Kidney (tissue), 22 donors: ENCODE measurements at places on chromosomes 4 and X. TPM values are rescaled to one million over a fixed set of nuclear protein-coding genes. Genes with fewer than 3 reads are reported as not detected.

- no peaks in the 10 kb centered on the region for H3K27me3 ChIP-seq
- no peaks in the 10 kb centered on the region for H3K4me1 ChIP-seq
- DNase-seq: no peak
- no peak overlapping the region for H3K27ac ChIP-seq
Observed at GRCh38 chr4:180949424-180950213, 1293.6 kb upstream of the TENM3 start.

Gene RIPPLY1
- total RNA-seq: 0.50 TPM

Gene KLB
- not detected for total RNA-seq

DNA sequence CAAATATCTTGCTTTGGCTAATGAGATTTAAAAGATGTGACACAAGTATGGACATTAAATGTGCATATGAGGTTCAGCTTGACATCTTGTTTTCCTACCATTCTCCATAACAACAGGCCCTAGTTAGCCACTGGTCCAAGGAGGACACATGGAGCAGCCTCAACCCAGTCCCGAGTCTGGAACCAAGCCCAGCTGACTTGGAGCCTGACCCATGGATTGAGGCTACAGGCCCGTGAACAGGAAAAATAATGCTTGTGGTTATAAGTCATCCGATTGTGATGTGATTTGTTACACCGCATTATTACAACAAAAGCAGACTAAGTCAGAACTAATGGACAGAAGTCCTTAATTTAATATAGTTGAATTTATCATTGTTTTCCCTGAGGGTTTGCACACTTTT, 123.2 kb upstream of the BANK1 start:
- H3K4me3 ChIP-seq: no peak overlapping the region
- peak; percentile 11 for DNase-seq
- H3K27ac ChIP-seq: no peak overlapping the region

GRCh38 chr4:16231570-16232245, 5.4 kb upstream of the TAPT1 start:
- peak overlapping the region; percentile 49 for H3K27ac ChIP-seq
- no peak for DNase-seq
- no peaks in the 10 kb centered on the region for H3K36me3 ChIP-seq
- H3K27me3 ChIP-seq: no peaks in the 10 kb centered on the region
- H3K4me3 ChIP-seq: peak overlapping the region; percentile 11
- peaks cover 3% of the 10 kb centered on the region for H3K4me1 ChIP-seq

GRCh38 chr4:10611673-10612072, 72.9 kb downstream of the CLNK start:
- no peak overlapping the region for H3K4me3 ChIP-seq
- H3K27me3 ChIP-seq: no peaks in the 10 kb centered on the region
- DNase-seq: no peak
- no peaks in the 10 kb centered on the region for H3K4me1 ChIP-seq

- H3K4me3 ChIP-seq: no peak overlapping the region
- DNase-seq: peak; percentile 26
- H3K36me3 ChIP-seq: no peaks in the 10 kb centered on the region
- H3K27ac ChIP-seq: no peak overlapping the region
Observed at GRCh38 chrX:84729809-84730208, 227.6 kb upstream of the HDX start.

DNA sequence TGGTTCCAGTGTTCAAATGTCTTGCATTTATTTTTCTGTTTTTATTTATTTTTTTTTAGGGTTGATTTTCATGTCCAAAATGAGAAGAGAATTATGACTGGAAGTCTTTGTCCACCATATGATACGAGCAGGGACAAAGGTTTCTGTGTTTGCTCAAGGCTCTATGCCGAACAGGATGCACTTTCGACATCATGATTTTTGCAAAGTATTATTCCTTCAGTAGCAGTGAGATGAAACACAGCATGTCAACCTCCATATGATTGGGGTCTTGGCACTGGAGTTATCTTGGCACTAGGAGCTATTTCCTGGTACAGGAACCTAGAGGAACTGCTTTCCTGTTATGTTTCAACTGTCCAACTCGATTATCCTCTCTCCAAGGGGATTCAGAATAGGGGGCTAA, 72.6 kb downstream of the UCHL1 start:
- no peak overlapping the region for H3K4me3 ChIP-seq
- H3K27ac ChIP-seq: no peak overlapping the region
- no peak for DNase-seq
- H3K36me3 ChIP-seq: no peaks in the 10 kb centered on the region

- no peak overlapping the region for H3K4me3 ChIP-seq
- H3K27ac ChIP-seq: no peak overlapping the region
- no peaks in the 10 kb centered on the region for H3K4me1 ChIP-seq
- DNase-seq: no peak
- H3K27me3 ChIP-seq: no peaks in the 10 kb centered on the region
Observed at GRCh38 chr4:158859661-158860060, 90.8 kb downstream of the FNIP2 start.

DNA sequence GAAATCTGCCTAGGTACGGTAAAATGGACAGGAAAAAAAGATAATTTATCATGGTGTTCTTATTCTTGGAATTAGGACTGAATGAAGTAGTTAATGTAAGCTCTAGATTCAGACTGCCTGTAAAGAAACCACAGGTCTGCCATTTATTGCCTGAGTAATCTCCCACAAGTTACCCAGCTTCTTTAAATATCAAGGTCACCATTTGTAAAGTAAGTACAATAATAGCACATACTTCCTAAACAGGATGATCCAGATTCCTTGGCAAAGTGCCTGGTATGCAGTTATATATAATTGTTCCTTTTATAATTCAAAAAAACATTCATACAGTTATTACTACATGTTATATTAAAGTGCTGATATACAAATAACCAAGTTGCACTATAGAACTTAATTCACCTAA, 368.6 kb downstream of the HNRNPD start:
- H3K36me3 ChIP-seq: no peaks in the 10 kb centered on the region
- no peak overlapping the region for H3K4me3 ChIP-seq
- no peak overlapping the region for H3K27ac ChIP-seq
- no peaks in the 10 kb centered on the region for H3K4me1 ChIP-seq
- H3K27me3 ChIP-seq: no peaks in the 10 kb centered on the region

Gene F8A2
- total RNA-seq: not detected

DNA sequence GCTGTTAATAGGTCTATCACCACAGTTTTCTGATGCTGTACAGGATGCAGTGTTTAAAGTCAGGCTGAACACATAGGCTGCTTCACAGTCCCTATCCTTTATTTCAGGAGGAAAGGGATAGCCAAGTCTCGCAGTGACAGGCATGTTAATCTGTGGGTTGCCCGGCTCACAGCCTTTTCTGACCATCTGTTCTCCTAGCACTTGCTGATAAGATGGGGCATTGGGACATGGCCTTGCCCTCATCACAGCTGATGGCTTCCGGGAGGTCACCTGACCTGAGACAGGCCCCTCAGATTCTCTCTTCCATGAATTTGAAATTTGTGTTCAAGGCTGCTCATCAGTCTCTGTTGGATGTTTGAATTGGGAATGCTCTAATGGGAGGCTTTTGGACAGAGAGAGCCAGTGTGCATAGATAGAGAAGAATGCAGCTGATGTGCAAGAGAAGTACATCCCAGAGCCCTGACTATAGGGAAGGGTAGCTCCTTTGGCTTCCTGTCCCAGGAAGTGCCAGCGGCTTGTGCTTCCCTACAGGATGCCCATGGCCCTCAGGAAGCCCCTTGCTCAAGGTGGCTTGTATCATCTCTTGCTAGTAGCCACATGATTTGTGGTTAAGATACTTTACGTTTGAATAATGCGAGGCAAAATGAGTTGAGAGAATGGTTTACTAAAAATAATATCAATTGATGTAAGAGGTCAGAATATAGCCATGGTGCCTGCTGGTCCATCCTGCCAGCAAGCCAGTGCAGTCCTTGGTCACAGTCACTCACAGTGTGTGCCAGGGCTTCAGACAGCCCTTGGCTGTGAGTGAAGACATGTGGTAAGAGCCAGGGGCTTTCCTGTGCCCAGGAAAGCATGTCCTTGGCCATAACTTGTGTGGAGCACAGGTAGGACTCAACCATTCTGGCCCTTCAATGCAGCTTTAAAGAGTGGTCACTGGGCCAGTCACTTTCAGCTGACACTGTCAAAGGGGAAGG, 88.6 kb downstream of the TSPAN7 start:
- H3K4me3 ChIP-seq: no peak overlapping the region
- no peaks in the 10 kb centered on the region for H3K4me1 ChIP-seq
- H3K36me3 ChIP-seq: no peaks in the 10 kb centered on the region
- H3K27ac ChIP-seq: no peak overlapping the region
- H3K27me3 ChIP-seq: no peaks in the 10 kb centered on the region

Gene SLC2A9
- total RNA-seq: 47.6 TPM

Gene CLDN34
- 0.50 TPM for total RNA-seq

DNA sequence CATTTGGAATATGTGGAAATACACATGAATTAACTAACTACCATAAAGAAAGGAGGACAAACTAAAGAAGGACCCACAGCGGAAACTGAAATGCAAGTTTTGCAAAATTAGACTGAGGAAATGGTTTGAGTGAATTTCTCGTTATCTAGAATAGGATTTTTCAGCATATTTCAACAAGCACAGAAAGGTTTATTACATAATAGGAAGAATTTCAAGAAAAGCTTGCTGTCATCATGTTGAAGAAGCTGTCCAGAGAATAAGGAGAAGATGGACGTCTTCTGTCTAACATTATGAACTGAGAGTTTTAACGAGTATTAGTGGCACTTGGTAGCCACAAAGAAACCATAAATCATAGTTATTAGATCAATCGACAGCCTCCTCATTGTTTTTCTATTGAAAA, 45.0 kb downstream of the TEC start:
- H3K36me3 ChIP-seq: no peaks in the 10 kb centered on the region
- H3K27me3 ChIP-seq: no peaks in the 10 kb centered on the region
- no peak for DNase-seq
- H3K4me3 ChIP-seq: no peak overlapping the region
- H3K27ac ChIP-seq: no peak overlapping the region
- peaks cover 5% of the 10 kb centered on the region for H3K4me1 ChIP-seq

DNA sequence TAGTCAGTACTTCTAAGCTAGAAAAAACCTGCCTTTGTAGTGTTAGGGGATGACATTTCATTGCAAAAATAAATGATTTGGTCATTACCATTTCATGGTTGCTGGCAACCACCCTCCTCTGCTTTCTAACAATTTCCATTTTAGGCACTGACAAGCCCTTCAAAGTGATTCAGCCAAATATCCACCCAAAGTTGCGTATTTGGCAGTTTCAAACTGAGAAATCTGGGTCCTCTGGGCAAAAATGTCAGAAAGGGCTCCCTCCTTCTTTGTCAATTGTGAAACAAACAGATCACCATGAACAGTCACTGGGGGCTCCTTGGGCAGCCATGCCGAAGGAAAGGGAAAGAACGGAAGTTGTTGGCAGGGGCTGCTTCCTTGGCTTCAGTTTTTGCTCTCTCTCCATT, 33.0 kb downstream of the PLAC1 start:
- H3K4me3 ChIP-seq: no peak overlapping the region
- no peak overlapping the region for H3K27ac ChIP-seq
- H3K27me3 ChIP-seq: no peaks in the 10 kb centered on the region
- no peaks in the 10 kb centered on the region for H3K36me3 ChIP-seq
- H3K4me1 ChIP-seq: no peaks in the 10 kb centered on the region

DNA sequence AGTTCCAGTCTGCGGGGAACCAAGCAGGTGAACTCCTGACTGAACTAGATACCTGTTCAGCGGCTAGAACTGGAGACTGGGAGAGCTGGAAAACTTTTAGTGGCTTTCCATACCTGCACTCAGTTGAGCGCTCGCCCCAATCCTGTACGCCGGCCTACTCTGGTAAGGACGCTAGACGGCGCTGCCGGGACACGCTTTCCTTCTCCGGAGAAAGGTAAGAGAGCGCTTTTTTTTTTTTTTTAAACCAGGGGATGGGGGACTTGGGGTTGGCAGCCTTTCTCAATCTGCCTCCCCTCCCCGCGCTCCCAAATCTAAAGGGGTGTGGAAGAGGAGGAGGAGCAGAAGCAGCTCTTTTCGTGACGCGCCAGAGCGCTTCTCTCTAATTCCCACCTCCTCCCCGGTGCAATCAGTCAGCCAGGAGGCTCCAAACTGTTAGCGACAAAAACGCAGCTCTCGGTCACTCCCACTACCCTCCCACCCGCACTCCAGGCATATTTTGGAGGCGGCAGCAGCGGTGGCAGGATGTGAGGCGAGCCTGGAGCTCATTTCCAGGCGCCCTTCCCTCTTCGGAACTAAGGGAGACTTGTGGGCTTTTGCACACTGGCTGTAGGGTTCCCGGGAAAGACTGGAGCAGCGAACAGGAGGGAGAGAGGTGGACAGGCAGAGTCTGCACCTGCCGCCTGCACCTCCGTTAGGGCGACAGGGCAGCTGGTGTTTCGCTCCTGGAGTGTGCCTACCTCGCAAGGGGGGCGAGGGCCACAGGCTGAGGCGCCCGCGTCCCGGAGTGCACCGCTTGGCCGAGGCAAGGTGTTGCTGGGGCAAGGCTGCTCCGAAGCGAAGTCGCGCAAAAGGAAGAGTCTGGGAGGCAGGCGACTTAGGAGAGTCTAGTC, at the start of gene IL1RAPL2:
TSS of gene IL1RAPL2 (plus strand) at position 409 of the 890 bp plus-strand sequence.
- no peaks in the 10 kb centered on the region for H3K36me3 ChIP-seq
- H3K27ac ChIP-seq: no peak within 1 kb of the TSS
- H3K4me1 ChIP-seq: no peaks in the 10 kb centered on the region
- peaks cover 26% of the 10 kb centered on the region for H3K27me3 ChIP-seq
- DNase-seq: peak; percentile 68
- H3K4me3 ChIP-seq: peak within 1 kb of the TSS; percentile 55

Gene SPACA5
- not detected for total RNA-seq

DNA sequence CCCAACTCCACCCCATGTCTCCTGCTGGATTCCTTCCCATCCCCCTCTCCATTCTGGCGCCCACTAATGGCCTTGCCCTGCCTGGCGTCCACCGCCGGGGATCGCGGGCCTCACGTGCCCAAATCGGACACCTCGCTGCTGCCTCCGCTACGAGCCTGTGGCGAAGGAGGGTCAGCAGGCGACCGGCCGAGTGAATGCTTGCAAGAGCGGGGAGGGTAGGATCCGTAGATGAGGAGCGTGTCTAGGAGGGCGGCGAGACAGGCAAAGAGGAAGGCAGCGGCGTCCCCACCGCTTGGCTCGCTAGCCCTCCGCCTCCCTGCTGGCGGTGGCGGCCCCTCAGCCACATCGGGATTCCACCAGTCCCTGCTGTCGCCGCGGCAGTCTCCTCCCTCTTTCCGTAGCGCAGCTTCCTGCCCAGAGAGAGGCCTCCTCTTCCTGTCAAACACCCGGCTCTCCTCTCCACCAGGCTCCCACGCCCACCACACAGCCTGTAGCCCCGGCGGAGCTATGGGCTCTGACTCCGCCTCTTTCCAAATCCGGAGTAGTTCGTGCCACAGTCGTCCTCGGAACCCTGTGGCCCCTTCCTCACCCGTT, at the start of gene SPIN2B:
TSS of gene SPIN2B (minus strand) at position 387 of the 594 bp plus-strand sequence.
- H3K27ac ChIP-seq: peak within 1 kb of the TSS; percentile 69
- DNase-seq: peak; percentile 91
- H3K4me1 ChIP-seq: no peaks in the 10 kb centered on the region
- no peaks in the 10 kb centered on the region for H3K27me3 ChIP-seq

DNA sequence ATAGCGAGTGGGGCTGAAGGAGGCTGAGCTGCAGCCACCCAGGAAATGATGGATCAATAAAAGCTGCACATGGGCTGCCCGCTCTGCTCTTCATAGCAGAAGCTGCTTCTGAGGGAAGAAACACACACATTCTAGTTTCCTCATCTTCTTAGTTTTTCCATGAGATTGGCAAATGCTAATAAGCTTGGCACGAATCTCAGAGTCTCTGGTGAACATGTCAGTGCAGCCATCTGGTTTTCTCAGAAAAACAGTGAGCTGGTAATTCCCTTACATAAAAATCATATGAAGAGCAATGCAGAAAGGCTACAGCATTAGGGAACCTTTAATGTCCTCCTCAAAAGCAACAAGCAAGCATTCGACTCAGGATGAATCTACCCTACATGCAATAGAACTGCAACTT, 69.9 kb downstream of the GATB start:
- no peaks in the 10 kb centered on the region for H3K4me1 ChIP-seq
- no peaks in the 10 kb centered on the region for H3K27me3 ChIP-seq
- DNase-seq: no peak
- no peak overlapping the region for H3K4me3 ChIP-seq
- H3K36me3 ChIP-seq: peaks cover 2% of the 10 kb centered on the region
